Stimulated activated CD4-positive, alpha-beta T cell treated with anti-CD3 and anti-CD28 coated beads, TNF-alpha, amount 100 ng/mL, for 24 hours (primary cell): ENCODE measurements at places on chromosomes 2 and 18.
A peak's percentile ranks its signal among the peaks of the same experiment; 100 is the strongest.

GRCh38 chr2:146385031-146385430 is 1459.8 kb upstream of the ACVR2A start:
- no peak for DNase-seq

DNA sequence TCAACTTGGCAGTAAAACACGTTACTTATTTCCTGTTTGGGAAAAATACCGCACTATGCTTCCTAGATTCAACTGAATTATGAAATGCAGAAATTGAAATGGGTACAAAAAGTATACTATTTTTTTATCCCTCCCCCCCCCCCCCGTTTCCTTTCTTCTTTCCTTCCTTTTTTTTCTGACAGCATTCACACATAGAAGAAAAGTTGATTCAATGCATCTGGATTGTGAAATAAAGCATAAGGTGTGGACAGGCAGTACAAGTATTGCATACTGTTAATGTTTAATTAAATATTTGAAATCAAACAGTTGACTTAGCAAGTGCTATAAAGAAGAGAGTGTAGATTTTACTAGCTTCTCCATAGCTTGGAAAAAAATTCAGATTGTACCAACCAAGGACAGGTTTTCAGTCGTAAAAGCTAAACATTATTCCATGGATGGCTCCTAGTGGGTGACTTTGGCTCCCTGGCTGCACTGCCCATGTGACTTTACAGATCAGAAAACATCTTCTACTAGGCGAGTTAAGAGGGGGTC is 21.6 kb upstream of the AGFG1 start:
- no peak for DNase-seq

- no peak for DNase-seq
Measured at GRCh38 chr18:25298853-25299274, 53.1 kb downstream of the ZNF521 start.

DNA sequence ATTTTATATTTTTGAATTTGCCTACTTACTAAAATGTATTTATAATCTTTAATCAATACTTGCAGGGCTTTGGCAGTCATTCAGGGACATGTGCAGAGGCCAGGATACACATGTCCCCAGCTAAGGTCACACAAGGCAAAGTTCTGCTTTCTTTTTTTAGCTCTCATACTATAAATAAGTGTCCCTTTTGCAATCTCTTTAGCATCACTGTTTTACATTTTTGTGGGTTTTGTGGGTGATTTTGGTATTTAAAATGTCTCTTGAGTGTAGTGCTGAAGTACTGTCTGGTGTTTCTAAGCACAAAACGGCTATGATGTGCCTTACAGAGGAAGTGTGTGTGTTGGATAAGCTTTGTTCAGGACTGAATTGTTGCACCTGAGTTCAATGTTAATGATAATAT is 309.0 kb upstream of the GULP1 start:
- DNase-seq = no peak

DNA sequence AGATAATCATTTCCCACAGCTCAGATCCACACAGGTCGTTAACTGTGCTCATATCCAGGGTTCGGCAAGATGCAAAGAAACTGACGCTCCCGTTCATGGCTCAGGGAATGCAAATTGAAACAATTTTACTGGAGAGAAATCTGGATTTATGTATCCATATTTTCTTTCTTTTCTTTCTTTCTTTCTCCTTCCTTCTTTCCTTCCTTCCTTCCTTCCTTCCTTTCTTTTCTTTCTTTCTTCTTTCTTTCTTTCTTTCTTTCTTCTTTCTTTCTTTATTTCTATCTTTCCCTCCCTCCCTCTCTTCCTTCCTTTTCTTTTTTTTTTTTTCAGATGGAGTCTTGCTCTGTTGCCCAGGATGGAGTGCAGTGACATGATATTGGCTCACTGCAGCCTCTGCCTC is 20.0 kb upstream of the POMC start:
- DNase-seq = no peak

DNA sequence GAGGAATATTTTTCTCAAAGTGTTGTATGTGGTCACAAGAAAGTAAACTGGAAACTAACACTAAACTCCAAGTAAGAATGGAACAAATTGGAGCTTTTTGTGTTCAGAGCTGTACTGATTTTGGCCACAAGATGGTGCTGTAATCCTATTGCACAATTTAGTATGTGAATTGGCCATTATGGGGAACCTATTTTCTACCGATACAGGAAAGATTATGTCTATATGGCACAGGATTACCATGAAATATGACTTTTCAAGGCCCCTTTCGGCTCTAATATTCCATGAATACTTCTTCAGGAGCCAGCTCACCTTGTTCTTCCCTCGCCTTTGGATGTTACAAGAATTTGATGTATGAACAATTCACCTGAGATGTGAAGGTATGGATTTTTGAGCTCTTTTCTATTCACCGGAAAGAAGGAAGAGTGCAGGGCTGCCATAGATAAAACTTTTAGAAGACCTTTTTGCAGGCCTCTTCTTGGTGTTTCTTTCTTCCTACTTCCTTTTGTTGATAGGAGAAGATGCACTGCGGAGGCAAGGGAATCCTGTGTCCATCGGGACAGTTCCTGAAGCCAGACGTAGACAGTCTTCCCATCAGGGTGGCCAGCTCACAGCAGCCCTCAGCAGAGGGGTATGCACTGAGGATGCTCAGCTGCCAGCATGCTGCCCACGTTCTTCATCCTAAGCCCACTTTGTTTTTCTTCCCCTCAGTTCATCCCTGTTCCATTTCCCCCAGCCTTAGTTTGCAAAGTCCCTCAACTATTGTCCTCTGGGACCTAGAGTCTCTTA is 13.3 kb downstream of the MRPL44 start:
- DNase-seq = peak; percentile 49

DNA sequence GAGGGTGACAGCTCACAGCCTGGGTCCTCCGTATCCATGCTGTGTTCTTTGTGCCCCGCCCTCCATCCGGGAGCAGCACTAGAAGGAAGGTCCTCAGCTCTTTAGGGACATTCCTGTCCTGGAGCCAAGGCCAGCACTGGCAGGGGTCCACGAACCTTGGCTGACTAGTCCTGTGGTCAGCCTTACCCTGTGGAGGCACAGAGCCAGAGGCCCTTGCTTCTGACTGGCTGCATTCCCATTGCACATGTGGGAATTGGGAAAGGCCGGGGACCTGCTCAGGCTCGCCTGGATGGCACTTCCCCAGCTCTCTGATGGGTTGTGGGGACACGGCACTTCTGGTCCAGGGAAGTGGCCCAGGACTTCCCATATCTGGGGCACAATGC is 24.9 kb upstream of the RHOB start:
- DNase-seq = no peak

GRCh38 chr2:98708396-98709186 is 22.3 kb downstream of the MGAT4A start:
- DNase-seq = no peak

DNA sequence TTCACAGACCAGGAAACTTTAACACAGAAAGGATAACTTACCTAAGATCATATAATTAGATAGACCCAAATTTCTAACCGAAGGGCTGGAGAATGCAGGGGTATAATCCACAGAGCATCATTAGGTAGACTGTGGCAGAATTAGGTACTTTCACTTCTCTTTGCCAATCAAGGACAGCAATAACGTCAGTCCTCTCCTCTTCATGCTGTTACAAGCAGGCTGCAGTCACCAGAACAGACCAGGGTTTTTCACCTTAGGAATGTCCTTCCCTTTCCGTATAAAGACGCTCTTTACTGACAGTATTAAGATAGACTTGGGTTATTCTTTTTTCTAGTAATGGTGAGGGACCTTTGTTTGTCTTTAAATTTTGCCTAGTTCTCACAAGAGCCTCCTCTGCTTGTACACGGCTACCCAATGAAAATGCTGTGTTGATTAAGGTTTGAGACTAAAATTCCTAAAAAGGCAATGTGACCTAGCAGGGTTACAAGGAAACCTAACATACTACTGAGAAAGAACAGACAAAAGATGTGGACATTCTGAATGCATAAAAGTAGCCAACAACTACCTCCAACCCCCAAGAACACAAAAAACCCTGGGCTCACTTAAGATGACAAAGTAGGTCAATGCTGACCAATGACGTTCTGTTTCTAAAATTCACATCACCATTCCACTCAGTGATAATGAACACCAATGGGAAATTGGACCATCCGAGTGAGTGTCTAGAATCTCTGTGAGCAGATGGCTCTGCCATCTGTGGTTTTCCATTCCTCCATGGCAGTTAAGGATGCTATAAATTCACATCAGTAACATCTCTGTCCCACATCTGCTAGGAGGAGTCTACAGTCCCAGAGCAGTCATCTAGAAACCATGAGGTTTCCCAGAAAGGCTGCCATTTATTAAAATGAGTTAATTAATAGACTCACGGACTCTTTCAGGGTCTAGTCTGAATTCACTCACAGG is 2.1 kb downstream of the PDIA6 start:
- no peak for DNase-seq

DNA sequence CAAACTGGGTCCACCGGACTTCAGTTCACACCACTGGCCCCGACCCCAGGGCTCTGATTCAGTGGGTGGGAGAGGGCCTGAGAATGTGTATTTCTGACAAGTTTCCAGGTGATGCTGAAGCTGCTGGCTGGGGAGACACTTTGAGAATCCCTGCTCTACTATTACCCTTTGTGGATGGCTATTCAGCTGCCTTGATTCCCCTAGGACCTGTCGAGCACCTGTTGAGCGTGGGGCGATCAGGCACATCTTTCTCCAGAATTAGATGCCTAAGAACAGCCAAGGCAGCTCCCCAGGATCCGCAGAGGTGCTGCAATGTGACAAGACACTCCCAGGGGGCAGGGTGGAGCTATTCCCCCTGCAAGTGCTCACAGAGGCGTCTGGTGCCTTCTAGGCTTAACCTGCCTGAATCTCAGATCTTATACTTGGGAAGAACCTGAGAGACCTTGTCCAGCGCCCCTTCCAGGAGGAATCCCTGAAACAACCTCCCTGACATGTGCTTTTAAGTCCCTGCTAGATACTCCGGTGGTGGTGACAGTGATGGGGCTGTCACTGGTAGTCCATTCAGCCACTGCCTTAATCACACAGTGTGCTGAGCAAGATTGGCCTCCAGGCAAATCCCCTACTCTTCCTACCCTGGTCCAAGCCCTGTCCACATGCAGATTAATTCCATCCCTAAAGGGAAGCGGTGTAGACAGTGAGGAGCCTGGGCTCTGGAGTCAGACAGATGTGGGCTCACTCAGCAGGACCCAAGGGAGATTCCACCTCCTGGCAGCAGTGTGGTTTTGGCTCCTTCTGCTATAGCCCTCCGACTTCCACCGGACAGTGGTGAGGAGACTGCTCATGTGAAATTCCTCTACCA is 43.4 kb upstream of the OTOF start:
- DNase-seq = no peak

DNA sequence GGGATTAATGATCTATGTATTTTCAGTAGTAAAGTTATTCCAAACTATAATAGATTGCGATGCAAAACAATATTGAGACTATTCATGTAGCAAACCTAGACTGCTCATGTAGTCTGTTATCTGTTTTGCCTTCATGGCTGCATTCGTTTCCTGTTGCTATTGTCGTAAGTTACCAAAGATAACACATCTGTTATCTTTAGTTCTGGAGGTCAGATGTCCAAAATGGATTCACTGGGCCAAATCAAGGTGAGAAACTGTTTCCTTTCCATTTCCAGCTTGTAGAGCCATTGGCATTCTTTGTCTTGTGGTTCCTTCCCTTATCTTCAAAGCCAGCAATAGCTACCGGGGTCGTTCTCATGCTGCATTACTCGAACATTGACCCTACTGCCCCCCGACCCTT is 20.9 kb downstream of the ITGAV start:
- no peak for DNase-seq

DNA sequence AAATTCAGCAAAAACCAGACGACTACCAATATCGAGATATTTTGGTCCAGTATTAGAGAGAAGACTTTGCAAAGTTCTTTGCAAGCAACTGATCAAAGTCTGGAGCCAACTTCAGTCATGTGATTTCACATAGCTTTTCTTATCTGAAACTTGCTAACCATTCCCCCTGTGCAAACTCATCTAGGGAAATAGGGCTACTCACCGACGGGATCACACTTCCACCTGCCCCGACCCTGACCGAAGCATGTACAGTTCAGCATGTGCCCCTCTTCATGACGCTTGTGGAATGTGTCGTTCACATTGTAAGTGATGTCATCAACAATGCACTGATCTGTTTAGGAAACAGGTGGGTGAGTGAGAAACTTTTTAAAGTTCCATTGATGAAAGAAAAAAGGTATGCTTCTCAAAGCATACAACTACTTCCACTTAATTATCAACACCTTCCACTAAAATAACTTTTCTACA is 15.4 kb downstream of the FN1 start:
- DNase-seq = no peak

DNA sequence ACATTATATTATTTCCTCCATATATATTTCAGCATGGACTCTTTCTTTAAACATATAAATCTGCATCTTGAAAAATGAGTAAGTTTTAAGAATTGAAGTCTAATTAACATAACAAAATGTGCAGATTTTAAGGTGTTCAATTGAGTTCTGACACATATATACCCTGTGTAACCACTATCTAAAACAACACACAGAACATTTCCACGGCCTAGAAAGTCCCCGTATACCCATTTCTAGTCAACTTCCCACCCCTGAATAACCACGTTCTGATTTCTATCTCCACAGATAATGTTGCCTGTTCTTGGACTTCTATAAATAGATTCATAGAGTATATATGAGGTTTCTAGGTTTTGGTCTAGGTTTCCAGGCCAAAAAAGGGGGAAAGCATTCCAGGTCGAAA is 87.5 kb downstream of the AAK1 start:
- no peak for DNase-seq

DNA sequence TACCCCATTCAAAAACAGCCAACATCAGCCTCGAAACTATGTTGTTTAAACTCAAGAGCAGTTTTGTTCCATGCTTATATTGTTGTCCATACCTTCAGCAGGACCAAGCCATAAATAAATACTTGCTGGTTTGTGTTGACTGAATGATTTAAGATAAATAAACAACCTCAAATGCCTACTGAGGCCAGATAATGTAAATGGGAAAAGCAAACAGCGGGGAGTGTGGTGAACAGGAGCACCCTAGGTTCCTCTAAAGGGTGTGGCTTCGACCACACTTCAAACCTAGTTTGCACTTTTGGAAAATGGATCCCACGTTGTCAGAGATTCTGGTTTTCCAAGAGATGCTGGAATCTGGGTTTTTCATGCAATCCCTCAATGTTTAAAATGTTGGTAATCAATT is 1.7 kb upstream of the PMAIP1 start:
- DNase-seq = no peak

- DNase-seq = no peak
Measured at GRCh38 chr2:75549401-75550253, 11.1 kb downstream of the EVA1A start.

DNA sequence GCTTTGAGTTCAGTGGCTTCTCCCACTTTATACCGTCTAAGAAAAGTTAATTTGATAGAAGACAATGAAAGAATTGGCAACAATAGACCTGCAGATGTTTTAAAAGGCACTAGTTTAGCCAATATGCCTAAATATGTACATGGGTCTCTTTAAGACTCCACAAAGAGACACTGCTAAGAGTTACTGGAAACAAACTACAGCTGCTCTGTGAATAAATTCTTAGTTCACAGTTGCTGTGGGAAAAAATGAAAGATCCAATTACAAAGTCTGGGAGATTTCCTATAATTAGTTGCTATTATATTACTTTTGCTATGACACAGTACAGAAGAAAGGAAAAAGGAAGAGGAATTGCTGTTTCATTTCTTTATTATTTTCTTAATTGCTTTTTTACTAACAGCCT is 34.3 kb downstream of the SCN9A start:
- no peak for DNase-seq

GRCh38 chr2:20330192-20330591 is 20.5 kb downstream of the PUM2 start:
- no peak for DNase-seq

- DNase-seq = no peak
Measured at GRCh38 chr2:126792993-126793392, 105.7 kb upstream of the TEX51 start.
